Kidney (tissue), 22 donors: ENCODE measurements at places on chromosomes 12 and 14.

GRCh38 chr14:105066240-105067071 lies 1.2 kb upstream of the GPR132 start:
- peak; percentile 78 for DNase-seq

GRCh38 chr14:105409364-105409763 lies 10.3 kb upstream of the MTA1 start:
- no peak for DNase-seq

- no peak for DNase-seq
These were observed 234.1 kb downstream of the NOVA1 start for GRCh38 chr14:26363689-26364088.

DNA sequence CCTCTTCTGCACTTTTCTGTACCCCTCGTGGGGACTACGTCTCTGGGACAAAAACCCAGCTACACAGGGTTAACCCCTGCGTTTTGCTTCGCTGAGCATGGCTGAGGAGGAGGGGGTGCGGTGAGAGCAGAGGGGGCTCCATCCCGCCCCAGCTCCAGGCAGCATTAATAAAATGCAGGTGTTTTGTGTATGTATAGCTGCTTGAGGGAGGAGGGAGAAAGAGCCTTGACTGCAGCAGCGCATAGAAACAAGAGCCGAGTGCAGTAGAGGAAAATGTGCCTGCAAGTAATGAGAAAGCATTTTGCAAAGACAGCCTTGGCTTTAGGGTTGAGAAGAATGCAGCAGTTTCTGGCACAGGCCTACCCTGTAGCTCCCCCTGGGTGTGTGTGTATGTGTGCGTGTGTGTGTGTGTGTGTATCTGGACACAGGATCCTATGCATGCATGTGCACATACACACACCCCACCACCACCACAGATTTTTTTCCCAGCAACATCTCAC lies 103.9 kb downstream of the ZFP36L1 start:
- DNase-seq, result peak; percentile 81

GRCh38 chr14:94331462-94331861 lies 8.3 kb upstream of the SERPINA6 start:
- no peak for DNase-seq
